Choroid plexus epithelial cell (primary cell): ENCODE measurements at places on chromosomes 12 and 14.

- peak; percentile 81 for DNase-seq
Measured at GRCh38 chr12:55797068-55797467, 20.5 kb downstream of the SARNP start.

DNA sequence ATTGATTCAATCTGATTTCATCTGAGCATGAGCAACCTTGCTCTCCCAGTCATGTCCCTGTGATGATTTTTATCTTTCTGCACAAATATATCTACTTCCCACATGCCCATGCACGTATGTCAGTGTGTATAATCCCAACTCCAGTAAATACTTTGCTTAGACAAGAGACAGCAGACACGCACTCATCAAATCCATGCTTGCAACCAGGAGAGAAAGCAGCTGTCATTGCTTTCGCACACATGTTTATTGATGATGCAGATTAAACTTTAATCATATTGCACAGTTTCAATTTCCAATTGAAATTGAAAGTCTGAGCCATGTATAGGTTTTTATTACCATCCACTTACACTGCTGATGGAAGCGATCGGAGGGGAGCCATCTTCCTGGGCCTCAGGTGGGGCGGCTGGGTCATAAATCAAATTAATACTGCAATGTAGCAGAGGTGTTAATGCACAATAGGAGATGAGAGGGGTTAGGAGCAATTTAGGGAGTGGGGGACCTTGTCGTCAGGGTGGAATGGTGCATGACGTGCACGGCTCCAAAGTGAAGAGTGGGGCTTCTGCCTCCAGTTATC is 68.6 kb upstream of the SRRM4 start:
- no peak for DNase-seq

DNA sequence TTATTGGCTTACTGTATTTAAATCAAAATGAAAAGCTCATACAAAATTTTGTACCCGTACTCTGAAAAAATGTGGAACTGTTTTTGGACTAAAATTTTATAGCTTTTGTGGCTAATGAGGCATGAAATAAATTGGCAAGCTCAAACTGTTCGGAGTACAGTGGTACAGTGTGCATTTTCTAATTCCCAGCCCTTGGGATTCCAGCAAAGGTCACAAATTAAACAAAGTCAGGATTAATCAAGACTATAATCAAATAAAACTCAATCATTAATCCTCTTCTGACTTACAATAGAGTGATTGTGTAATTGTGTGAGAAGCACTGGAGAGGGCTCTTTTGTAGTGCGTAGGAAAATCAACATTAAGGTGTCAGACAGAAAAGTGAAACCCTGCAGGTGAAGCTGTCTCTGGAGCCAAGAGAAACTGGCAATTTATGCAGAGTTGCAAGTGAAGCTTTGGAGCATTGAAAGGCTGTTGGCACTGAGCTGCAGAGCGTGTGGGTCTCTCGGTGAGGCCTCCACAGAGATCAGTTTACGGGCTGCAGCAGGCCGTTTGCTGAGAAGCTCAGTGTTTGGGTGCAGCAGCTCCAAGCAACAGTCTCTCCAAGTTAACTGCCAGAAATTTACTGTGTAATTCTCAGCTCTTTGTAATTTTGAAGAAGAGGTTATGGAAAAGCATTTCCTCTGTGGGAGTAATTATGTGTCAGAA is 275.9 kb downstream of the FBXL14 start:
- peak; percentile 61 for DNase-seq

DNA sequence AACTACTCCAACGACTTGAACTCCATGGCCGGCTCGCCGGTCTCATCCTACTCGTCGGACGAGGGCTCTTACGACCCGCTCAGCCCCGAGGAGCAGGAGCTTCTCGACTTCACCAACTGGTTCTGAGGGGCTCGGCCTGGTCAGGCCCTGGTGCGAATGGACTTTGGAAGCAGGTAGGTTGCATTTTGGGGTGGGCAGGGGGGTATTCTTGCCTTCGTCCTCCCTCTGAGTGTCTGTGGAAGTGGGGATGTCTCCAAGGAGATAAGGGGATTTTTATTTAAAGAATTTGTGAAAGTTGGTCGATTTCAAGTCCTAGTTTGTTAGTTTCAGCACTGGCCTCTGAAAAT is 1.3 kb downstream of the ASCL1 start:
- DNase-seq, result no peak

DNA sequence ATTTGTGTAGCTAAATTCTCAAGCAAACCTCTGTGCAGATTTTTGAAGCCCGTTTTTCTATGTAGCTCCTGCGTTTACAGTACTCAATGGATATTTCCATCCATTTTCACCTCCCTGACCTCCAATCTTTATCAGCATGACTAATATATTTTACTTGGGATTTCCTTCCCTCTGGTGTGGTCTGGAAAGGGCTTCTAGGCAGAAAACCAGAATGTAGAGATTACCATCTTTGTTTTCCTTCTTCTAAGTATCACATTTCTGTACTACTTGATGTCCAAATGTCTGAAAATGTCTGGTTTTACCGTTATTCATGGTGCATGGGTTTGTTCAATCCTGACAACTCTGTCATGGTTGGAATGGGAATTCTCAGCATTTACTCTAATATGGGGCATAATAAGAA is 907.6 kb upstream of the FLRT2 start:
- no peak for DNase-seq

- DNase-seq, result no peak
Measured at GRCh38 chr12:80217011-80217535, 117.7 kb downstream of the OTOGL start.

- peak; percentile 58 for DNase-seq
Measured at GRCh38 chr14:36975834-36976233, 196.6 kb downstream of the SLC25A21 start.

GRCh38 chr14:22419620-22420019 is 169.4 kb downstream of the DAD1 start:
- no peak for DNase-seq

DNA sequence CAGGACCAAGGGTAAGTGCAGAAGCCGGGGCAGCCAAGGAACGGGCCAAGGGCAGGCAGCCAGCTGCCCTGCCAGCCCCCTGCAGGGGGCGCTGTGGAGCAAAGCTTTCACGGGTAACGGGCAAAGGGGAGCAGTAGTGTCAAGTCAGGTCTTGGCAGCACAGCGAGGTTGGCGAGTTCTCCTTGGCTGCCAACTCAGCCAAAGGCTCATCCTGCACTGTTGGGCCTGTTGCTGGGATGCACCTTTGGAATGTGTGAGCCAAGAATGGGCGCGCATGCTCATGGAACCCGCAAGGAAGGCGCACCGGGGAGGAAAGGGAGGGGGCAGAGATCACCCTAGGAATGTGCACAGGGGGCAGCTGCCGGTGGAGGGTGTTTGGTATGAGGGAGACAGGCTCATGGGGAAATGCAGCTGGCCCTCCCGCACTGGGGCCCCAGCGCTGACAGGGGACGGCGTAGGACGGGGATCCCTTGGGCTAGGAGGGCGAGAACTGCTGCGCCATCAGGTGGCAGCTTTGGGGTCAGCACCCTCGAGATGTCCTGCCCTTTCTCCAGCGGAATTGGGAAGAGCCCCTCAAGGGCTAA is 138.0 kb downstream of the ASCL4 start:
- no peak for DNase-seq

DNA sequence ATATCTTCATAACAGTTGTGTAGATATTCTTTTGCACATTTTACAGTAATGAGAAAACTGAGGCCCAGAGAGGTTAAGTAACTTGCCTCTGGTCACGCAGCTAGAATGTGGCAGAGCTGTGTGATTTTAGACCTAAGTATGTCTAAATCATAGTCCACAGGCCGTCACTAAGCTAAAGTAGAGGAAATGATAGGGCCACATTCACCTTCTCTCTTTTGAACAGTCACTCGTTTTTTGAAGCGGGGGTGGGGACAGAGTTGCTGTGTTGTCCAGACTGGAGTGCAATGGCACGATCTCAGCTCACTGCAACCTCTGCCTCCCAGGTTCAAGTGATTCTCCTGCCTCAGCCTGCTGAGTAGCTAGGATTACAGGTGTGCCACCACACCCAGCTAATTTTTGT is 68.5 kb downstream of the RASSF3 start:
- DNase-seq, result no peak

DNA sequence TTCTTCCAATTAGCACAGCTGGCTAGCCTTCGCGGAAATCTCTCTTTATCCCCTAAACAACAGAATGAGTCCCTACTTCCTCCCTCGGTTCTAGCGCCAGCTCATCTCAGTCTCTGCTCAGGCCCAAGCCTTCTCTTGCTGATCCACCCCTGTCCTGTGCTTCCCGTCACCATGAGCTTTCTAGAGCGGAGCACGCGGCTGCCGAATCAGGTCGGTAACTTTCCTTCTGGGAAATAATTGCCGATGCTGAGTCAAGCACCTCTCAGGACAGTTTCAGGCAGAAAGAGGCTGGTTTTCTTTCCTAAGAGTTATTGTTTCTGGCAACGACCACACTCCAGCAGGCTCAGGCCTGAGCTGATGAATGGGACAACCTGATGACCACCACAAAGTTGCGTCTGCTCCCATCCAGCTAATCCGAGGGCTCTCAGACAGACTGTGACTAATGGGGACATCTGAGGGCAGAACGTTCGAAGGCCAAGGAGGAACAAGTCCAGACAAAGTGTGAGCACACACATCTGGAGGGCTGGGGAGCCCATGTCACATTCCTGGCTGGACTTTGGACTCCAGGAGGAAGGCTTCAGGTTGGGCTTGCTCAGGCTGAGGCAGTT is 13.6 kb upstream of the GPR68 start:
- DNase-seq, result no peak

GRCh38 chr12:131056626-131057025 is 102.9 kb downstream of the ADGRD1 start:
- DNase-seq, result no peak

DNA sequence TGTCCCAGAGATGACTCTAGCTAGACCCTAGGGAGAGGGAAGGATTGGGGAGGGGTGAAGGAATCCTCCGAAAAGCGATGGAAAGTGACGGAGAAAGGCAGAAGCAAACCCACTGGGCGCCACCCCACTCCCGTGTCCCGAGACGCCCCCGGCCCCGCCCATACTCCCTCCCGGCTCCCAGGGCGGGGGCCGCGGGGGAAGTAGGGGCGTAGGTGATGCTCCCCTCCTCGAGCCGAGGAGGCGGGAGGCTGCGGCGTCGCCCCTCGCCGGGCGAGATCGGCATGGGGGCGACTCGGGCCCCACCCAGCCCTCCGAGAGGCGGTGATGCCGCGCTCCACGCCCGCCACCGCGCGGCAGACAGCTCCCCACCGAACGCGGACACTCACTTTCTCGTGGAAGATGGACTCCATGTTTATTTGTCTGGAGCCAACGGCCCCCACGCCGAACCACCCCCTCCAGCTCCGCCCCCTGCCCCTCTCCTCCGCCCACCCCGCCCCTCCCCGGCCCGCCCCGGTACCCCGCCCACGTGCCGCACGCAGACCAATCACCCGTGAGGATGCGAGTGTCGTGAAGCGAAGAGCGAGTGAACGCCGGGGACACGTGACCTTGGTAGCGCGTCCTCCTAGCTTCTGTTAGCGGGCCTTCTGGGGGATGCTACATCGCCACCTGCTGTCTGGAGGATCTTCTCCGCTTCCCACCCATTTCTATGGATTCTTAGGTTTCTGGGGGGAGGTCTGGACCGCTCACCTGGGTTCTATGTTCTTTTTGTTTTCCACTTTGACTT is at the start of gene ATXN3:
ATXN3 (minus strand) TSS at position 440 of the 784 bp plus-strand sequence; CDS start at position 410, 30 bp downstream.
- peak; percentile 99 for DNase-seq

- no peak for DNase-seq
Measured at GRCh38 chr14:96149131-96149530, 55.5 kb upstream of the BDKRB2 start.

DNA sequence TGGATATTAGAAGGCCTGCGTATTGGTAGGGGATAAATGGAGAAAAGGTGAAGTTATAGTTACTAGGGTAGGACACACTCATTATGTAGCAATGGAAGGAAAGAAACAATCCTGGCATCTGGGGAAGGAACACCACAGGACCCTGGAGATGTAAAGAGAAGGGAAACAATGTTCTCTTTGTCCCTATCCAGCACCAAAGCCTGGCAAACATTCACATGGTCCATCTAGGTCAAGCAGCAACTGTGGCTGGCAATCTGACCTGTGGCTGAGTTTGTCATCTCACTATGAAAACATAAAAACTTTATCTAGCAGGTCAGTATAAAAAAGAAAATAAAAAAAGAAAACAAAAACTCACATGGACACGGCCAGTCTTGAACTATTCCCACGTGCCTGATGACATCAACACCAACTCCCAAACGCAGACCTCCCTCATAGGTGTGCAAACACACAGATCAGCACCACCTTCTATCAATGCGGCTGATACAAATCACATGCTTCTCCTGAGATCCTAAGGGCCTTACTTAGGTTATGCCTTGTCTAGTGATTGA is 2.6 kb downstream of the POMT2 start:
- no peak for DNase-seq

DNA sequence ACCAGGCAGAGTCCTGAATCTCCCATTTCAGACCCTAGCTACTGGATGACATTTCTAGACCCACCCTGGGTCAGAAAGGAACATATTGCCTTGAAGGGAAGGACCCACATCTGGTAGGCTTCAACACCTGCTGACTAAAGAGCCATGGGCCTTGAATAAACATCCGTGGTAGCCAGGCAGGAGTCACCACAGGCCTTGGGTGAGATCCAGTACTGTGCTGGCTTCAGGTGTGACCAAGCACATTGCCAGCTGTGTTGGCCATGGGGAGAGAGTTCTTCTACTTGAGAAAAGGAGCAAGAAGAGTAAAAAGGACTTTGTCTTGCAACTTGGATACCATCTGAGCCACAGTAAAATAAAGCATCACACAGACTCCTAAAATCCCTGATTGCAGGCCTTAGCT is 332.6 kb downstream of the SLC16A7 start:
- no peak for DNase-seq

GRCh38 chr12:21642707-21643389 is 14.8 kb downstream of the LDHB start:
- DNase-seq, result peak; percentile 41

GRCh38 chr12:100553936-100554335 is 19.5 kb upstream of the GAS2L3 start:
- peak; percentile 76 for DNase-seq

- DNase-seq, result no peak
Measured at GRCh38 chr14:75875958-75876357, 105.8 kb downstream of the TGFB3 start.

DNA sequence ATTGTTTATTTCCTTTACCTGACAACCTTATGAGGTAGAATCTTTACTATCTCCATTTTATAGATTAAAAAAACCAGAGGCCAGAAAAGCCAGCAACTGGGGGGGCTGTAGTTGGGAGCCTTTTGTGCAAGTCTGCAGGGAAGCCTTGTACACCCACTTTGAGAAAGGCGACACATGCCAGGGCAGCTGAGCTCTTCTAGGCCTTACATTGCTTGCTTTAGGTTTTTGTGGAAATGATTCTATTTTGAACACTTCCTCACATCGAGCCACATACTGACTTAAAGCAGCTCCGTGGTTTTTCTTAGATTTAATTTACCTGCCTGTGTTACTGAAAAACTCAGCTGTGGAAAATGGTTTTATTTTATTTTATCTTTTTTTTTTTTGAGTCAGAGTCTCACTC is 34.6 kb downstream of the EP400 start:
- no peak for DNase-seq
